Psoas muscle (tissue), 8 donors: ENCODE measurements at places on chromosomes 1 and 21. TPM values are rescaled to one million over a fixed set of nuclear protein-coding genes. Genes with fewer than 3 reads are reported as not detected.

AGT gene
- total RNA-seq: 61.7 TPM

RNU5D-1 gene
- total RNA-seq: not detected

LMX1A gene
- not detected for total RNA-seq

HPDL gene
- 1.4 TPM for total RNA-seq

RBM8A gene
- total RNA-seq: 82.9 TPM

DRAXIN gene
- total RNA-seq: not detected

ATAD3C gene
- total RNA-seq: 0.99 TPM

WDR77 gene
- 35.3 TPM for total RNA-seq

ELOA gene
- total RNA-seq: 50.5 TPM

SAMD13 gene
- total RNA-seq: 3.2 TPM

HSD3B1 gene
- total RNA-seq: not detected

AJAP1 gene
- total RNA-seq: 0.36 TPM
